ENCODE measurements at places on chromosomes 16 and 17.

GRCh38 chr17:40218740-40219593 is at the start of gene WIPF2:
WIPF2 (plus strand) TSS chr17:40219304; CDS start chr17:40256460, 37,156 bp downstream.
- peak; percentile 98 for DNase-seq

DNA sequence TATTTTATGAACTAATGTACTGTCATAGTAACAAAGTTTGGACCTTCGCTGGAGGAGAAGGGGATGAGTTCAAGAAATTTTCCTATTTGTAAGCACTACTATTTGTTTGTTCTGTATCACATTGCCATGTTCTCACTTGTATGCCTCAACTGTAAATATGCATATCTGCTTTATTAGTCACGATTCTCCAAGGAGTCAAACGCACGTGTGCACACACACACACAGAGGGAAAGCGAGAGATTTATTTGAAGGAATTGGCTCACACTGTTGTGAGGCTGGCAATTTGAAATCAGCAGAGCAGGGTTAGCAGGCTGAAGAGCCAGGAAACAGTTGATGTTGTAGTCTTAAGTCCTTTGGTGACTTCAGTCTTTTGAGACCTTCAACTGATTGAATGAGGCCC is 24.9 kb upstream of the MYH2 start:
- no peak for DNase-seq

GRCh38 chr17:43698678-43699437 is 37.1 kb upstream of the MEOX1 start:
- no peak for DNase-seq

DNA sequence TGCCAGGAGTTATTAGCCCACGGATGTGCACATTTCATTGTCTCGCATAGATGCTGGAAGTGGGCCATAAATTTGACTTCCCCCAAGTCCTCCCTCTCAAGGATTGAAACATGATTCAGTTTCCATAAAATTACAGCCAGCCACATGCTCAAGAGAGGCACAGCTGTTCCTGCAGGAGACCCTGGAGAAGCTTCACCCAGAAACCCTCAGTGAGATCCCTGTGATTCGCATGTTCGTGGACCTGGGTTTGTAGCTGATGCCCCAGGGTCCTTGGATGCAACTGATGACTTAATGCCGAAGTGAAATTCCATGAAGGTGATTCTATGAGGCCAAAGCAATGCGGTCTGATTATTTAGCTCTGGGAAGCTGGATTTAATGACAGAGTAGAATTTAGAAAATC is 24.7 kb upstream of the AQP8 start:
- DNase-seq = peak; percentile 19

- peak; percentile 54 for DNase-seq
Observed at GRCh38 chr17:18041776-18042175, 2.6 kb downstream of the GID4 start.

GRCh38 chr17:44523672-44523972 is 20.4 kb upstream of the GPATCH8 start:
- DNase-seq = no peak

DNA sequence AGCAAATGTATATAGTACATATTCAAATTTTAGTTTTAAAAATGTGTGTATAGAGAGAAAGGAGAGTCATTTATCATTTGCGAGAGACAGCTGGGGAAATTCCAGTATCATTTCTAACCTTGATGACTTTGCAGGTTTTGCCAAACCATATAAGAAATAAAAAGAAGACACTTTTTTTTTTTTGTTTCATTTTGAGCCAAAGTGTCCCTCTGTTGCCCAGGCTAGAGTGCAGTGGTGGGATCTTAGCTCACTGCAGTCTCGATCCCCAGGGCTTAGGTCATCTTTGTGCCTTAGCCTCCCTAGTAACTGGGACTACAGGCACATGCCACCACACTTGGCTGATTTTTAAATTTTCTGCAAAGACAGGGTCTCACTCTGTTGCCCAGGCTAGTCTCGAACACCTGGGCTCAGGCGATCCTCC is 38.4 kb upstream of the VWA3A start:
- DNase-seq = no peak

DNA sequence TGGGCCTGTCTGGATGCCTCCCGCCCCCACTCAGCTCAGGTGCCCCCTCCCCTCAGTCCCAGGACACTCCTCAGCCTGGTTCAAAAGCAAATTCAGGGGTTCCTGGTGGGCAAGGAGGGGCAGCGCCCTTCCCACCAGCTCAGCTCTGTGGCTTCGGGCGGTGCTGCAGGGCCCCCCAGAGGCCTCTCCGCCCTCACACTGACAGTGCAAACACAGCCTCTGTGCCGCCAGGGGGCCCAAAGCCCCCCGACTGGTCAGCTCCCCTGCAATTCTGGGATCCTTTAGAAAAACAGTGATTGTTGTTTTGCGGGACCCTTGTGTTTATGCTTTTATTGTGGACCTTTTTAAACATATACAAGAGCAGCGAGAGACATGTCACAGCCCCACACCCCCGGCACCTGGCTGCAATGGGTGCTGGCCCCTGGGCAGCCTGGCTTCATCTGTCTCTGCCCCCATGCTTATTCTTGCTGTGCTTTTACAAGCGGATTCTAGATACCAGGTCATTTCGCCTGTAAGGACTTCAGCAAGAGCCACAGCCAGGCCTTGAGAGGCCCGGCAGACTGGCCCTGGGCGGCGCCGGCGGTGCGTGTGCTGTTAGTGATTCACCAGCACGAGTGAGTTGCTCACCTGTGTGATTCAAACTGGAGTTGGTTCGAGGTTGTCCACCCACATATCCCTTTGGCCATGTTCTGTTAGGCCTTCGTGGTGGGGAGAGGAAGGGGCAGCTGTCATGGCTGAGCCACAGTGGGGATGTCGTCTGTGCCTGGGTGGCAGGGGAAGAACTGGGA is 21.2 kb downstream of the ZNF469 start:
- DNase-seq = peak; percentile 73

DNA sequence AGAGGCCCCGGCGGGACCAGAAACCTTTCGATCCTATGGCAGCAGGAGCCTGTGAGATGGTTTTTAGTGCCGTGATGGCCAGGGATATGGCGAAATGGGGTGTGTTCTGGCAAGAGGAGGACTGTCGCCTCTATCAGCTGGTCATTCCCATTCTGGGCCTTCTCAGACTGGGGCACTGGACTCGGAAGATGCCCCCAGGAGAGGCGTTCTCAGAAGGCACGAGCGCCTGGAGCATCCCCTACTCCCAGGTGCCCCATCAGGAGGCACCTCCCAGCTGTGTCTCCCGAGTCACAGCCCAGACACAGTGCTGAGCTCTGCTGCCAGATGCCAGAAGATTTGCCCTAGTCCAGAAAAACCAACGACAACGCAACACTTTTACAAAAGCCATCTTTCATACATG is 54.6 kb upstream of the ENDOV start:
- DNase-seq = no peak

GRCh38 chr16:61005952-61006351 is 1030.3 kb downstream of the CDH8 start:
- no peak for DNase-seq

GRCh38 chr17:21382560-21383495 is 6.7 kb downstream of the KCNJ12 start:
- no peak for DNase-seq

DNA sequence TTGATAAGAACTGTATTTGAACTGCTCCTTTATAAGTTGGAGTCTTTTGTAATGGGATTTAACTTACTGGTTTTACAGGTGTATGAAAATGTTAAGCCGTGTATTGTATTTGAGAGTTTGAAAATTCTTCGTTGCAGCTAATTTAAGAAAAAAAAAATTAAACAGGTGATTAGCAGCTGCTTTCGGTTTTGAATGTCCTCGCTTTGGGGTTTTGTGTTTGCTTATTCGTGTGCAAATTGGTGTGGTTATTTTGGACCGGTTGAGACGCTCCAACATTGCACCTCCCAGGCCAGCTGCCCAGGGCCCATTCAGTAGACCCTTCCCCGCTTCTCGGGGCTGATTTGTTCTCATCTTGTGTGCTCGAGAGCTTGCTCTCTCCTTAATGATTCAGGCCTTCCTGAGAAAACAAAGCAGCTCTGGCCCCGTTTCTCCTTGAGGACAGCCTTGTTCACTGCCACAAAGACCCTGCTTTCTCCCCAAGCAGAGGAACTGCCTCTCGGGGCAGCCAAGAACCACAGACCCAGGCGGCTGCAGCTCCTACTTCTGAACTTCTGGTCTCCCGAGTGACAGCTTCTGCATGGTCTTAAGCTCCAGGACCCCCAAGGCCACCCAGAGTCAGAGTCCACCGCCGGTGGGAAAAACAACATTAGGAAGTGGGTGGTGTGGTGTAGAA is 100.5 kb downstream of the MSI2 start:
- DNase-seq = peak; percentile 31

- no peak for DNase-seq
Observed at GRCh38 chr16:46812781-46813540, 18.0 kb downstream of the C16orf87 start.

- DNase-seq = no peak
Observed at GRCh38 chr17:45700171-45701090, 83.7 kb upstream of the CRHR1 start.

- DNase-seq = no peak
Observed at GRCh38 chr16:27894386-27894785, 169.1 kb downstream of the GSG1L start.

DNA sequence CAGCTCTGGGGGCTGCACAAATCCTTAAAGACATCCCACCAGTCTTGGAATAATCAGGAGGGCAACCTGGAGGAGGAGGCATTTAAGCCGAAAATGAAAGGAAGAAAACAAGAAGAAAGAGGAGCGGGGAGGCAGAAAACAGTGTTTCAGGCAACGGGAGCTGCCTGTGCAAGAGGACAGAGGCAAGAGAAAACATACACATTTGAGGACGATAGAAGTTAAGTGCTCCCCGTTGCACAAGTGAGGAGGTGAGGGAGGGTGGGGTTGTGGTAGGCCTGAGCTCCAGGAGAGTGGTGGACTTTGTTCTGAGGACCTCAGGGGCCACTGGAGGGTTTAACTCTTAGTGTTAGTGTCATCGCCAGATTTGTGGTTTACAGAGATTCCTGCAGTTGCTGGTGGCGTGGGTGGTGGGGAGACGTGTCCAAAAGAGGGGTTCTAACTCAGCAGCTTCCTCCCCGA is 27.6 kb upstream of the CIBAR2 start:
- no peak for DNase-seq

GRCh38 chr16:71282943-71283342 is 6.3 kb downstream of the CMTR2 start:
- peak; percentile 20 for DNase-seq

- DNase-seq = no peak
Observed at GRCh38 chr17:49229805-49230600, 584 bp downstream of the PHOSPHO1 start.

DNA sequence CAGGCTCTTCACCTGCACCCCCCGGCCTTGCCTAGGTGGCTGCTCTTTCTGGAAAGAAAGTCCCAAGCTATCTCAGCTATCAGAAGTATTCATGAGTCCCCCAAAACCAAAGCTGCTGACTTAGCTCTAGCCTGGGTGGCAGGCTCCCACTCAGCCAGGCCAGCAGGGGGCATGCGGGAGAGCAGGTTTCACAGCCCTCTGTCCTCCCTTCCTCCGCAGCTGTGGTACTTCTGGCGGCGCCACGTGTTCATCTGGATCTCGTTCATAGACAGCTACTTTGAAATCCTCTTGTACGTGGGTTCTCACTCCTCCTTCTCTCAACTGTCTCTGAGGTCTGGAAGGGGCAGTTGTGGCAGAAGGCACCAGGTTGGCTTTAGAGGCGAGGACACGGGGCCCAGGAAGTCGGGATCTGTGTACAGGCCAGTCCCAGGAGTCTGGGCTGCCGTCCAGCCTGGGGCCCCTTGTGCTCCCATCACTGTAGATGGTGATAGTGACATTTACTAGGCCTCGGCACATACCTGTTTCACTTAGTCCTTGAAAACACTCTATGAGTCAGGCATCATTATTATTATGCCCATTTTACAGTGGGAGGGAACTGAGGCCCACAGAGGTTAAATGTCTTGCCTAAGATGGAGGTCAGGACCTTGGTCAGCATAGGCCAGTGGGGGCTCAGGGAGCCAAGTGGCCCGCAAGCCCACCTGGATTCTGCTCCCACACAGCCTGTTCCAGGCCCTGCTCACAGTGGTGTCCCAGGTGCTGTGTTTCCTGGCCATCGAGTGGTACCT is 12.9 kb downstream of the TRPV2 start:
- DNase-seq = peak; percentile 58

DNA sequence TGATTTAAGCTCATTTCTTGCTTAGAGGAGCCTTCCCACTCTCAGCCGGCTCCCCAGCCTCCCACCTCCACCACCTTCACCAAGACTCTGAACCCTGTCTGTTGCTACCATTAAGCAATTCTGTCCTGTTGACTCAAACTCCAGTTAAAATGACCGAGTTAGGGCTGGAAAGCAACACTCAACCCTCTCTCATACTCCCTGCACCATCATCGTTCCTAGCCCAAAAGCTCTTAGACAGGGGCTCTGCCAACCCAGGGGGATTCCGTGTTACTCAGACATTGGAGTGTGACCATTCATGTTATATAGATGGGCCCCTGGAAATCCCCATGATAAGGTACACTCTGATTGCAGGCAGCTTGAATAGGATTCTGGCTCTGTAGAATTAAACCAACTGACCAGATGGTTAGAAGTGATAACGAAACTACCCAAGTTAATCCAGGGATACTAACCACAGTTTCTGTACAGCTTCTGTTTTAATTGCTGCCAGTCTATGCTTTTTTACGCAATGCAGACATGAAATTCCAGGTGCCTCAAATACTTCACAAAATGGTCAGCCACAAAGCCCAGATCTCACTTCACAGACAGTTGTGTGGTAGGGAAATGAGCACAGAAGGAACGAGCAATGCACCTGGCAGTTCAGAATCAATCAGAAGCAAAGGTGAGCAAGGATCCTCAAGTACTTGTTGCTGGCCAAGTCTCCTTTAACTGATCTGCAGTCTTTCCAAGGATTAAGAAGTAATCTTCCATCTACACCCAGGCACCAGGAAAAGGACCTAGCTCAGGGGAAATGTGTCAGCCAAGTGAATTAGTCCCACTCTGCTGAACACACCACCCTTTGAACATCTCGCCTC is 2.1 kb downstream of the SSTR2 start:
- DNase-seq = peak; percentile 17

GRCh38 chr16:70482624-70483023 is 28.2 kb downstream of the FCSK start:
- DNase-seq = peak; percentile 30

GRCh38 chr17:32520104-32520701 is 33.4 kb downstream of the CDK5R1 start:
- peak; percentile 74 for DNase-seq

GRCh38 chr17:38621538-38621937 is 15.8 kb upstream of the SRCIN1 start:
- no peak for DNase-seq

DNA sequence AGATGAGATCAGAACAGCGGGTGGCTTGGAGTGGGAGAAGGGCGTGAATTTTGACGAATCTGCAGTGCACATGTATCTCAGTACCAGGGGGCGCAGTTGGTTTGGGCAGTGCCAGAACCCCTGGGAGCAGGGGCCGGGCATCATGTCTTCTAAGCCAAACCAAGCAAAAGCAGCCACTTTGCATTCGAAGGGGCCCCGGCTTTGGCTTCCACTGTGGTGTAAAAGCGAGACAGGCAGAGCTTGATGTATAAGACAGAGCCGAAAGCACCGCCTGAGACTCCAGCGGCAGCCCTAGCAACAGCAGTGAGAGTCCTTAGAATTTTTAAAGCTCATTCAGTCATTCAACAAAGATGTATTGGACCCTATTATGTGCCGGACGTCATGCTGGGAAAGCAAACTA is 3.8 kb upstream of the XYLT1 start:
- no peak for DNase-seq

- DNase-seq = peak; percentile 99
Observed at GRCh38 chr17:78142119-78142861, 3.9 kb upstream of the C17orf99 start.

Data from kidney tubule cell (primary cell).